AG04450 (cell line): ENCODE measurements at places on chromosomes 6 and 20.

DNA sequence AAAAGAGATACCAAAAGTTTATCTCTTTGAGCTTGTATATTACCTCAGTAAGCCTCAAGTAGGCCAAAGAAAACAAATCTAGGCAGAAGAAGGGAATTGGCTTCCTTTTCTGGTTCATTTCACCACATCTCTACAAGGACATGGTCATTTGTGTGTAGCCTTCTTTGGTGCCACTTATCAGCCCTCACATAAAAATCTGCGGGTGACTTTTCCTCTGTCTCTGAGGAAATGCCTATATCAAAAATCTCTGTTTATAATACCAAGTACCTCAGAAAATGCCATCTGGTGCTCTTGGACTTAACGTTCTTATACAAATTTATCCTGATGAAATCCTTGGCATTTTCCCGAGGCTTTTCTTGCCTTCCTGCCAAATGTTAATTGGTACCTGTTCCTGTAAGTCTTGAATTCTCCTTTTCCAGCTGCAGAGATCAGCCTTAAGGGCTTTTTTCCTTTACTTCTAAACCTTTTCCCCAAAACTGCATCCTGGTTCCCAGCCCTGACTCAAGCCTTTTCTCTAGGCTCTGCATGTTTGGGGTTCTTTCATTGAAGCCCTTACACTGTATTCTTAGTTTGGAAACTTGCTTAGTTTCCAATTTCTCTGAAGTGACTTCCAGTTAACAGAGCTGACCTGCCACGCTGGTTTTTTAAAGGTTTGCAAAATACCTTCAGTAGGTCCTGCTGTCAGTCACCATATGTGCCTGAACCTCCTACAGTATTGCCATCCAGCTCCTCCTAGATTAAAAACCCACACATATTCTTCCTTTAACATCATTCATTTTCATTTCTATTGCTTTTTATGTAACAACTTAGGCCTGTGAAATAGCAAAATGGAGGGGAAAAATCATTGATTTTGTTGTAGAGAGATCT, 191.2 kb upstream of the PREP start:
- DNase-seq: no peak

DNA sequence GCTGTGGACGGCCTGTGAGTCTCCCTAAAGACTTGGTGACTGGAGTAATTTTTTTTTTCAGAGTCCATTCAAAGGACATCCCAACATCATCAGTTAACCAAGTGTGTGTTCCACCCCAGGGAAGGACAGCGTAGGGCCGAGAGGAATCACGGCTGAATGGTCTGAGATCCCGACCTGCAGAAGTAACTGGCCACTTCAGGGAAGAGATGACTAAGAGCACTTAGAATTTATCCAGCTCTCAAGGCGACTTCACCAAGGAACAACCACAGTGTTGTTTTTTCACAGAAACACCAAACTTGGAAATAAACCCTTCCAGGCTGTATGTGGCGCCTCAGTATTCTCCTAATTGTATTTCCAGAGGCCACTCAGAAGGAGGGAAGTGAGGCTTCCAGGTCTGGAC, 231.6 kb downstream of the FNDC1 start:
- DNase-seq: no peak

GRCh38 chr6:149259753-149260152, 57.8 kb upstream of the TAB2 start:
- DNase-seq: no peak

- no peak for DNase-seq
Measured at GRCh38 chr6:106014955-106015354, 71.2 kb upstream of the PRDM1 start.

DNA sequence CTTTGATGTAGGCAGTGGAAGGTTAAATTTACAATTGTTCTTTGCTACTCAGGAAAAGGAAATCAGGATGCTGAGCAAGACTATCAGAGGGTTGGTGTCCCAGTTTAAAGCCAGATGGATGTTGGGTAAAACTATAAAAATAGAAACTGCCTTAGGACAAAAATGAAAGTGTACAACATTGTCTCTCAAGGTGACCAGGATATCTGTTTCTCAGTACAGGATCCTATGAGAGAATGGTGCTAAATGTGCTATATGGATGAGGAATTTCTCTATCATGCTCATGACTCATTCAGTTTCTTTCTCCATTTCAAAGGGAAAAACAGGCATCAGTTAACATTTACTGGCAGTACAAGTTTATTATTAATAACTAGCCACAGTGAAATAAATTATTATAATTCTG, 534.2 kb upstream of the GJE1 start:
- no peak for DNase-seq

DNA sequence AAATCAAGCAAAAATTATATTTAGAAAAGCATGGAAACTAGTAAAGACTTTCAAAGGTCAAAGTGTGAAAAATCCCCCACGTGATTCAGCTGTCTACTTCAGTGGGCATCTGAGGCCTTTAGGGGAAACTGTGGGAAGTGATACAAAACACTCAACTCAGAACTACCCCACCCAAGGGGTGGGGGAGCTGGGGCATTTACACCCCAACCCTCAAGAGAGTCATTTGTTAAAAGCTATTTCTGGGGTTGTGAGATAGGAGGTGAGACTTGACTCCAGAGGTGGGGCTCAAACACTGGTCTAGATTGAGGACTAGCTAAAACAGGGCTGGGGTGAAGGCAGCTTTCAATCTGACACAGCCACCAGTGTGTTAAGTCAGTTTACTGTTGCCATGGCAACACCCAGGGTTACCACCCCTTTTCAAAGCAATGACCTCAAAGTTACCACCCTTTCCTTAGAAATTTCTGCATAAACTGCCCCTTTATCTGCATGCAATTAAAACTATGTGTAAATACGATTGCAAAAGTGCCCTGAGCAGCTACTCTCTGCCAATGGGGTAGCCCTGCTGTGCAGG, 9.9 kb upstream of the GTSF1L start:
- DNase-seq: no peak

DNA sequence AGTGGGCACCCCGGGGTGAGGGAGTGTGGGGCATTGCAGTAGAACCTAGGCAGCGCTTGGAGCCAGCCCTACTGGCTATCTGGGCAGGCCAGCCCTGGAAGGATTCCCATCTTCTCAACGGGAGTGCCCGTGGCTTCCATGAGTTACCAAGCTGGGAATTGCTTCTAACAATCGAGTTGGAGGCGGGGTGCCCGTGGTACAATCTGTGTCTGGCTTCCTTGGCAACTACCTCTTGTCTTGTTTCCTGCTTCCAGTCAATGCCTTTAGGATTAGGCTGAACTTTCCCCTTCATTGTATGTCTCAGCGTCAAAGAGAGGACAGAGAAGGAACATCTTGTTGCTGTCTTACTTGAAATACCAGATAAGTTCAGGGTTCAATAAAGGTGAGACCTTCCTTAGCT, 33.3 kb downstream of the PPP1R14C start:
- DNase-seq: no peak

DNA sequence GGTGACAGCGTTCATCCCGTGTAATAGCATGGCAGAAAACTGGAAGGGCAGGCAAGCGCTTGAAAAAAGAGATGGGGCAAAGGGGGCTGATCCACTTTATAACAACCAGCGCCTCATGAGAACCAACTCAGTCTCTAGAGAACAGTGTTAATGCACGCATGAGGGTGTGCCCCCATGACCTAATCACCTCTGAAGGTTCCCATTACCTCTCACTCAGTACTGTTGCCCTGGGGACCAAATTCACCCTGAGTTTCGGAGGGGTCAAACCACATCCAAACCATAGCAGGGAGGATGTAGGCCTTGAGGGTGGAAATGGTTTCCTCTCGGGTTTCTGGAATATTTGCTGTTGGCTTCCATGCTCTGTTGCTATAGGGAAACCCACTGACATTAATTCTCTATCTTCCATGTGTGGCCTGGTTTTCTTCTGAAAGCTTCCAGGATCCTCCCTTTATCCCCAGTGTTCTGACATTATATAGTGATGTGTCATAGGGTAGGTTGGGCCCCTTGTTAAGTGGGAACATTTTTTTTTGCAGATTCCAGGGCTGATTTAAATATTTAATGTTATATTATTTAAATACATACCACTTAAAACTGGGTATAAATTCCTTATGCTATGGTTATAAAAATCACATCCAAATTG, 65.2 kb downstream of the PPP1R14C start:
- DNase-seq: no peak

DNA sequence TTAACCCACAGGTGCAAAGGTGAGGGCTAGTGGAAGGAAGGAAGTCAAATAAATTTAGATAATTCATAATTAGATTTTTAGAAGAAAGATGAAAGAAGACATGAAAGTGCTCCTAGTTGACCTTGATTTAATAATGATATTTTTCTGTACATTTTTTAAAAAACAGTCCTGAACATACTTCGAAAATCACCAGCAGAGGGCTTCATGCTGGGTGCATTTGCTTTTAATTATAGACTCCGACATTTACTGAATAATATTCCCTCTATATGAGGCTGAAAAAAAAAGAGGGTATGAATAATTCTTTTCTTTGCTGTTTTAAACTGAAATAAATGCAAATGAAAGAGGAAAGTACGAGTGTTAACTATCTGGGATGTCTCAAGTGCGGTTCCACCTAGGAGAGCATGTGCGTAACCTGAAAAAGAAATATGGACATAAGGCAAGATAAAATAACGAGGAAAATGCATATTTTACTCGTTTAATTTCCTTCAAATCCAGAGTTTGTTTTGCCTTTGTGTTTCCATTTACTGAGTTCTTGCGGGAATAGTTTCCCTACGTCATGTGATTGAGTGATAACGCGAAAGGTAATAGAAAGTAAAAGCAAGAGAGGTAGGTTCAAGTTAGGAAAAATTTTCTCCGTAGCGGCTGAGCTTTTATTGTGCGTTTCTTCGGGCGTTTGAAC, 3.1 kb upstream of the TFAP2B start:
- DNase-seq: no peak

- no peak for DNase-seq
Measured at GRCh38 chr20:24951536-24952083, 2.5 kb downstream of the CST7 start.

DNA sequence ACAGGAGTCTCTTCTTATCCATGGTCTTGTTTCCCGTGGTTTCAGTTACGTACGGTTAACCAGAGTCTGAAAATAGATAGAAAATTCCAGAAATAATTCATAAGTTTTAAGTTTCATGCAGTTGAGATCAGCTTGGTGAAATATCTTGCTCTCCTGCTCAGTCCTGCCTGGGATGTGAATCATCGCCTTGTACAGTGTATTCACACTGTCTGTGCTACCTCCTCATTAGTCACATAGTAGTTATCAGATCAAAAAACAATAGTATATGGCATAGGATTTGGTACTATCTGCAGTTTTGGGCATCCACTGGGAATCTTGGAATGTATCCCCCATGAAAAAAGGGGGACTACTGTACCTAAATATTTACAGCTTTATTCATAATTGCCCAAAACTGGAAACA, 22.7 kb upstream of the MOCS1 start:
- no peak for DNase-seq

- no peak for DNase-seq
Measured at GRCh38 chr6:12608016-12608860, 108.3 kb upstream of the PHACTR1 start.

DNA sequence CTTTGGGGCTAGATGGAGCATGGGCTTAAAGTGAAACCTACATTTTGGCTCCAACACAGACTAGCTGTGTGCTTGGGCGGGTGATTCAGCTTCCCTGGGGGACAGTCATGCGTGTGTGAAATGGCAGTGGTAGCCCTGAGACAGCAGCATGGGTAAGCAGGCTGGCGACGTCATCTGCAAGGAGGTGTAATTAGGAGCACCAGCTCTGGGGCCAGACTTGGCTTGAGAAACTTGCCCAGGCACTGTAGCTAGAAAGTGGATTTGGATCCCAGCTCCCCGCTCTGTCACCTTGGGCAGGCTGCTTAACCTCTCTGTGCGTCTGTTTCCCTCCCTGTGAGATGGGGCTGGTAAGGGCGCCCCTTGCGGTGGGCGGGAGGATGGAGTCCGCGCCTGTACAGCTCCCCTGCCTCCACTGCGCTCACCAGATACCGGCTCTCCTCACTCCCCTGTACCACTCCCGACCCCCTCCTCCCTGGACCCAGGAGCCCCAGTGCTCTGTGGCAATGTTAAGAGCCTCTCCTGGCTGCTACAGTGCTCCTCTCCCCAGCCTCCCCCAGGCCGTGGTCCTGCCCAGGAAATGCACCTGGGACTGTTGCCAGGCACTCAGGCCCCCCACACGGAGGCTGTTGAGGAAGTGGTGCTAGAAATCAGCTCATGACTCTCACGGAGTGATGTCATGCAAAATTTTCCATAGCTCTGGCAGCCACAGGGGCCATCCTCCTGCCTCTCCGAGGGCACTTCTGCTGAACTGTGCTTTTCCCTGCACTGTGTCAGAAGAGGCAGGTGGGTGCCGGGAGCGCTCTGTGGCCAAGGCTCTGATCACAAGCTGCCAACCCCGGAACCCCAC, 44.6 kb downstream of the SYNJ2 start:
- peak; percentile 92 for DNase-seq

DNA sequence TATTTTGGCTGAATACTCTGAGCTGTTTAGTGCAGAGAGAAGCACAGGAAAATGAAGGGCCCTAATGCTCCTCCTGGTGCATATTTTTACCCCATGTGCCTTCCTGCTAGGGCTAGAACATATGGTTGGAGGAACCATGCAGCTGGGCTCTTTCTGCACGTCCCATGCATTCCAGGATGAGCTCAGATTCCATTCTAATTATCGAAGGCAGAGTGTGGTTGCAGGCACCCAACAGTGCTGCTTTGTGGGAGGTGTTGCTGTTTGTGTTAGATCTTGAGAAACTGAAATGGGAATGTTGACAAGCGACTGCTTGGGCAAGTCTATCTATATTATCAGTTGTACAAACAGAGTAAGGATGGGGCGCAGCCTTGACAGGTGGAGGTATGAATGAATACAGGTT, 419.5 kb downstream of the DHX35 start:
- DNase-seq: no peak

DNA sequence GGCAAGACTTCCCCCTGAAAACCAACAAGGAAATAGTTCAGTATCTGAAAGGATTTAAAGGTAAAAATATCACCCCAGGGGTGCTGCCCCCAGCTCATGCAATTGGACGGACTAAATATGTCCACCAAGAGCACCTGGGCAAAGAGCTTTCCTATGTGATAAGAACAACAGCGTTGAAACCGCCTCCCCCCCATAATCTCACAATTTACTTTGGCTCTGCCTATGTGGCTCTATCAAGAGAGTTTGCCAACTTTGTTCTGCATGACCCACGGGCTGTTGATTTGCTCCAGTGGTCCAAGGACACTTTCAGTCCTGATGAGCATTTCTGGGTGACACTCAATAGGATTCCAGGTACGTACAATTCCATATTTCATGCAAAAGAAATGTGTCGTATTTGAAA, 35.8 kb downstream of the GCNT2 start:
- DNase-seq: no peak

DNA sequence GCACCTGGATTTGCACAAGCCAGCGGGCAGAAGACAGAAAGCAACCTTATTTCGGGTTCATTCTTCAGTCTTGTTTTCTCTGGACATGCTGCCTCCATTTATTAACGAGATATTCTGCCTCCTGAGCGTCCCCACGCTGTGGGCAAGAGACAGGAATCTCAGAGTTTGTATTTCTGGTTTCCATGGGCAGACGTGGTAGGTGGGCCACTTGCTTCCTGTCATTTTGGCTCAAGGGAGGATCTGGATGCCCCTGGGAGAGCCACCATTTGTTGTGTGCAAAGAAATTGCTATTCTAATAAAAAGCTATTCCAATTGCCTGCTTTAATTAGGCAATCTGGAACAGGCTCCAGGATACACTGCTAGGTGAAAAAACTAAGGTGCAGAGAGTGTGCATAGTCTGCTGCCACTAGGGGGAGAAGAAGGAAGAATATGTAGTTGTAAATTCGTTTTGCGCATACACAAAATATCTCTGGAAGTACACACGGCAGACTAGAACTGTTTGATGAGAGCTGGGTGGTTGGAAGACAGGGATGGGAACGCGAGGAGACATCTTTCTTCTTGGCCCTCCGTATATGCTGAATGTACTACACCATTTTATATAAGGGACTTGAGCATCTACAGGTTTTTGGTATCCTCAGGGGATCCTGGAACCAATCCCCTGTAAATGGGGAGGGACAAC, 30.1 kb upstream of the SLC16A10 start:
- peak; percentile 11 for DNase-seq
